Activated CD4-positive, CD25-positive, alpha-beta regulatory T cell (primary cell): ENCODE measurements at places on chromosomes 4 and X.

DNA sequence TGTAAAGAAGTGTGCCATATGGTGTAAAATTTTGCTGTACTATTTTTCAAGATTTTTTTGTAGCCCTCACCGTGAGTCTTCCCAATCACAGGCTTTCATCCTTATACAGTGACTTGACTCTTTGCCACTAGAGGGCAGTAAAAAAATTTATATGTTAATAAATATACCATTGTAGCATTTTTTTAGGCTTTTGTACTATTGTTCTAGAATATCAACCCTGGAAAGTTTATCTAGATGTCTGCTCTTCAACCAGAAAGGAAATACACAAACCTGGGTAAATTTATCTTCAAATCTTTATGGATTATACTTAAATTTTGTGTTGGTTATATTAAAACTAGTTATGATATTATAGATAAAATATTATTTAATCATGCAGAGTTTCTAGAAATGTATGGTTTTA, 235.3 kb downstream of the TENM3 start:
- no peak for DNase-seq

DNA sequence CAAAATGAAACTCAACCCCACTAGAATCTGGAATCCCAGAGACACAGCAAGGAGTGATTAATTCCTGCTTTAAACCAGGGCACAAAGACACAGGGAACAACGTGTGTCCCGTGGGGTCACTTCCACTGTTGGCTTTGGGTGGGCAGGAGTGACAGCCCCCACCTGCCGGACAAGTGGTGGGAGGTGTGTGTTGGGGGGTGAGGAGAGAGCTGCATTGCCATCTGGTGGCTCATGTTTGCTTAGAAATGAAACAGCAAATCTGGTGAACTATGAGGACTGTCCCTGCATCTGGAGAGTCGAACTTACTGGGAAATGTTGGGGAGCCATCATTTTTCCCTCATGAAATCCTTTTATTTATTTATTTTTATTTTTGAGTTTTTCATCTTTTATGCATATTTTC, 75.9 kb upstream of the AFAP1 start:
- DNase-seq, result no peak

DNA sequence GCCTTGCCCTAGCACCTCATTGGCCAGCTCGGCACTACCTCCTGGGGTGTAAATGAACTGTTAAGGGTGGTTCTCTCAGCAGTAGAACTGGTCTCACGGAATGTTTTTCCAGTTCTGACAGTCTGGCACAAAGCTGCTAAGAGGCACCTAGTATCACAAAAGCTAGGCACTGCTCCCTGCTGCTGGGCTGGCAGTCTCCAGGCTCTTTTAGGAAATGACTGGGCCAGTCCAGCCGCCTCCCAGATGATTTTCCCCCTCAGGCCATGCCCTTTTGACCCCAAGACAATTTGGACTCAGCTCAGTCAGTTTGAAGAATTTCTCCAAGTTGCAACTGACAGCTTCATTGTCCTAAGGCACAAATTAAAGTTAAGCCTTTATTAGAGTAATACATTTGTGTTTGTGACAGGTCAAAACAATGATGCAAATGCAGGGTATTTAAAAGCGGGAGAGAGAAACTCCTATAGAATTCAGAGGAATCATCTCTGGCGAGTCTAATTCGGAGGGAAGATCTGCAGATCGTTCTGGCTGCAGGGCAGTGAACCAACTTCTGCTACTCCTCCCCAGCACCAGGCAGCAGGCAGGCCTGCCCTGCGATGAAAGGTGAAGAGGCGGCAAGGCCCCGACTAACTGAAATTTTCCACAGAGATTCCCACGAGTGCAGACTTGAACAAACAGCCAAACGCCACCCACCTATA, 7.9 kb downstream of the FRMD7 start:
- no peak for DNase-seq

- DNase-seq, result no peak
These were observed 17.9 kb downstream of the COX18 start for GRCh38 chr4:73051625-73052024.

DNA sequence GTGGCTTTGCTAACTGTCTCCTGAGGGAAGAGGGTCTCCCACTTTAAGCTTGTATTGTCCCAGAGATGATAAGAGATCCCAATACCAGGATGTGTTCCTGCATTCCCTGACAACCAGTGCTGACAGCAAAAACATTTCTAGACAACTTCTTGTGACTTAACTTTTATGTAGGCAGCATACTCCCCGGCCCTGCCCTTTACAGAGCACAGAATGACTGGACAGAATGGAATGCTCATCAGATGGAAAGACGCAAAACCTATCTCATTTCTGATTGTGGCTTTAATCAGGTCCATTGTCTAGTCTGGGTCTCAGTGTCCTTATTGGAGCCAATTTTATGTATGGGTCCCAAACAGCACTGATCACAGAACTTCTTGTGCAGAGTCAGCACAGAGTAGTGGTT, 18.2 kb upstream of the PLAC1 start:
- DNase-seq, result no peak

- DNase-seq, result no peak
These were observed 188.8 kb upstream of the VEGFC start for GRCh38 chr4:176981551-176981950.

DNA sequence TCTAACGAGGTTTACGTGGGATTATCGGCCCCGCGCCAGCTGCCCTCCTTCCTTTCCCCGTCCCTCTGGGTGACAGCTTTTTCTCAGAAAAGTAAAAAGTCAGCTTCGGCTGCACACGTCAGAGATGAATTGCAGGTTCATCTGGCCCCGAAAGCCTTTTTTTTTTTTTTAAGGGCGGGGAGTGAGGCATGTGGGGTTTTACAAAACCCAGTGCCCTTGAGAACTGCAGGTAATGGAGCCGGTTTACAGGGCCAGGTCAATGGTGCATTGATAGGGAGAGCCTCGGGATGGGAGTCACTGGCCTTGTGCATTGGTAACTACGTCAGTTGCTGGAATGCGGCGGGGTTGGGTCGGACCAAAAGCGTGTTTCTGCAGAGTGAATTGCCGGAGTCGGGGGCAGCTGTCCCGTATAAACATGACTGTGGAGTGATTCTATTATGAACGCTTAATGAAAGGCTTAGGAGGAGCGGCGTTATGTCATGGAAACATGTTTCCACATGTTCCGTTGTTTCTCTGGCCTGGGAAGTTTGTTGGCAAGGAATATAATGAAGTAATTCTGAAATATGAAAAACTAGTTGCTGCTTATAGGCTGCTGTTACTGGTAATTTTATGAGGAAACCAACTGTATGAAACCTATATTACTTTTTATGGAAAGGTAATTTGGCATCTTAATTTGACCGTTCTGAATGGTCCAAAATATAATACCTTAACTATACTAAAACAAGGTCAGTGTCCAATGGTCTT, 1.1 kb downstream of the HSPA4L start:
- DNase-seq, result no peak

DNA sequence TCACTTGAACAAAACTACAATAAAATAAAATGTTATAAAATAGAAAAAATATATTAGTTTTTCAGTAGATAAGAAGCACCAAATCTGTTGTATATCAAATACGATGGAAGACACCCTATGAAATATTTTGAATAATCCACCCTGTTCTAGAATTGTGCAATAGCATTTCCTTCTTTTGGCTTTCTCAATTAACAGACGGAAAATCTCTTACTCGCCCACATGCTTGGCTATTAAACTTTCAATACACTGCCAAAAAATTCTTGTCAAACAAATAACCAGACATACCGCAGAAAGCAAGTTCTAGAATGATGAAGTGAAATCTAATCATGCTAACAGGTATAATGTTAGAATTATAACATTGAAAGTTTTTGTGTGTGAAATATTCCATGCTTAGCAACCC, 671.6 kb upstream of the SLIT2 start:
- DNase-seq, result no peak

GRCh38 chr4:73945140-73945539, 36.7 kb downstream of the PF4 start:
- no peak for DNase-seq

DNA sequence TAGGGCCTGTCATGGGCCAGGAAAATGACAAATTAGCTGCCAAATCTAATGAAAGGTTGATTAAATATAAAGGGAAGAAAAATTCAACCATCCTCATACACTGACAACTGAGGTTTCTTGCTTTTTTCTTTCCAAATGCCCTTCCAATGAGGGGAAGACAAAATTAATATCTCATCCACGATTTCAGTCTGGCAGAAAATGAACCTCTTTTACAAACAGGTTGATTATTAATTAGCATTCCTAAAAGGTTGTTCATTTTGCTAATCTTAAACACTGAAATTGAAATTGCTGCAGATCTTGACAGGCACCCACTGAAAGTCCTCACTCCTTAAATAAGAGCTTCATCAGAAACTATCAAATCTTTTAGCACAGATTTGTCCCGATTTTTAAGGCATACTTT, 45.5 kb downstream of the NPFFR2 start:
- DNase-seq, result no peak
